H1 (cell line): ENCODE measurements at places on chromosomes 12 and 14.

DNA sequence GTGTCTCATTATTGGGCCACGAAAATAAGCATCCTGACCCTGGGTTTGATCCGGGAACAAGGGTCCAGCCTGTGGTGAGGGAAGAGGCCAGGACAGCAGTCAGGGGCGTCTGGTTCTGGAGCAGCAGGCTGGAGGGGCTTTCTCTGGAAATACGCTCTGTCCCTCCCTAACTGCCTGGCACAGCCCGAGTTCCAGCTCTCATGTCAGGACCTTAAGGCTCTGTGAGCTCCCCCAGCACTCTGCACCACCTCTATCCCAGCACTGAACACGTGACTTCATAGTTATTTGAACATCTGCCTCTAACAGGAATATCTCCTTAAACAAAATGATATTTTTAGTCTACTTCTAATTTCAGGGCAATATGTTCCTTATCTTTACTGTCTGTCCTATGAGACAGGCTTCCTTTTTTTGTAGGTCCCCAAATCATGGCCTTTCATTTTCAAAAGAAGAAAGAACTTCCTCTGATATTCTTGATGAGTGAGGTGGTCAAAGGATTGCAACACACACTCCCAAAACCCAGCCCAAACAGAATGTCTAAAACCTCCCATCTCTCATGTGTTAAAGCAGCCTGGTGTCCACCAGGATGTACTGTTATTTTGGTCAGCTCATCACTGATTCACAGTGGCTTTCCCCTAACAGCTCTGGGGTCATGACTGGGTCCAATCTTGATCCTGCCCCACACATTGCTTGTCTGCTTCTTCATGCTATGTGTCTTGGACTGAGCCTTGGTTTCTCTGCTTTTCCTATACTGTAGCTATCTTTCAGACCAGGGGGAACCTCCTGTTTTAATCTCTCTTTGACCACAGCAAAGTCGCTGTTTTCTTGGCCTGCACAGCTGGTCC is 9.7 kb downstream of the AQP6 start:
- H3K36me3 ChIP-seq = 0 out of 2 replicates have a peak, but pooled peaks cover under 1% of the 10 kb centered on the region
- H3K27me3 ChIP-seq = no peaks in the 10 kb centered on the region
- no peak for DNase-seq
- no peak overlapping the region for H3K4me3 ChIP-seq
- peaks cover 3% of the 10 kb centered on the region for H3K4me1 ChIP-seq

DNA sequence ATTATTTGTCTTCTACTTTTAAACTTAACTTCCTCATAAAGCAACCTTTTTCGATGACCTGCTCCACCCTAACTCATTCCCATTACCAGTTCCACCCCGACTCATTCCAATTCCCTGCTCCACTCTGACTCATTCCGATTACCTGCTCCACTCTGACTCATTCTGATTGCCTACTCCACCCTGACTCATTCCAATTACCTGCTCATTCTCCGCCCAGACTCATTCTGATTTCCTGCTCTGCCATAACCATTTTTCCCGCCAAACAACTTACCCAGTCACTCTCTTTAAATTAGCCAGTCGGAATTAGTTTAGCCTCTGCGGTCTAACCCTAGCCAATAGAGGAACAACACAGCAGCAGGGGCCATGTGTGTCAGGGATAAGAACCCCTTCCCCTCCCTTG is 249.1 kb downstream of the DPY19L2 start:
- no peaks in the 10 kb centered on the region for H3K36me3 ChIP-seq
- H3K27ac ChIP-seq = no peak overlapping the region
- no peaks in the 10 kb centered on the region for H3K4me1 ChIP-seq
- H3K27me3 ChIP-seq = no peaks in the 10 kb centered on the region
- H3K4me3 ChIP-seq = no peak overlapping the region
- no peak for DNase-seq

DNA sequence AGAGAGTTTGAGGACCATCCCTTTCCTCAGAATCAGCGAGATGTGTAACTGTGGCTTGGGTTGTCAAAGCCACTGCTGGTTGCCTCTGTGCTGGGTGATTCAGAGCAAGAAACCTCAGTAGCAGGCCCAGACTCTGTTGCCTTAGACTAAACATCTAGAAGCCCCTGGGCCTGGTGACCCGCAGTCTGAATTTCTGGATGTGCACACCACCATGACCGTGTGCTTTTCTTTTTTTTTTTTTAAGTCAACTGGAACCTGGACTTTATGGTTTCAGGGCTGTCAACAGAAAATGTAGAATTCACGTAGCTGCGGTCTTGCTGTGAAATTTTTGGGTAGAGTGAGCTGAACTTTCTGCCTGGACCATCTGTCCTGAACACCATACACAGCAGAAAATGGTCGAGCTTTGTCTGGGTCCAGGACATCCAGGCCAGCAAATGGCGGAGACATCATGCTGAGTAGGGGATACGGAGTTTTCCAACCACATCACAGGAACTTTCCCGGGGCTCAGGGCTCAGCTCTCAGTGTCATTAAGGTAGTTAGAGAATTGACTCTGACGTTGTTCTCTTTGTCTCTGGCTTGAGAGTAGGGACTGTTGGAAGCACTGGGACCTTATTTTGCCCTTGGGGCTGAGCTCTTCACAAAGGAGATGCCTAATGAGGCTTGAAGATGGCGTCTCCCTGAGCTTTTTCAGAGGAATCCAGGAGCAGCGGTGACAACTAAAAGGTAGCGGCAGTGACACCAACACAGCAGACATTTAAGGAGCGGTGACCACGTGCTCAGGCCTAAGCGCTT is 23.0 kb upstream of the BATF start:
- no peak for DNase-seq
- no peaks in the 10 kb centered on the region for H3K36me3 ChIP-seq
- no peaks in the 10 kb centered on the region for H3K4me1 ChIP-seq
- no peaks in the 10 kb centered on the region for H3K27me3 ChIP-seq
- H3K27ac ChIP-seq = no peak overlapping the region
- H3K4me3 ChIP-seq = no peak overlapping the region

DNA sequence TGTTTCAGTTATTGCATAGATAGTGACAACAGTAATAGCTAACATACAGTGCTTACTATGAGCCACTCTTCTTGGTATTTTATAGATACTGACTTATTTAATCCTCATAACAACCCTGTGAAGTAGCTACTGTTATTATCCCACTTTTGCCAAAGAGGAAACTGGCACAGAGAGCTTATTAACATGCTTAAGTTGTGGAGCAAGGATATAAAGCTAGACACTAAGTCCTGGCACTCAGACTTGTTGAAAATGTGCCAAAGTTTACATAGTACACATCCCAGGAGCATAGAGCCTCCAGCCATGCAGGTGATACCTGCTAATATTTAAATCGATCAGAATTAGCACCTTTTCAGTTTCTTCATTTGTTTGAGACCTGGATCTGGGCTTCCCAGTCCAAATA is 41.8 kb downstream of the VEZT start:
- no peaks in the 10 kb centered on the region for H3K27me3 ChIP-seq
- H3K4me3 ChIP-seq = no peak overlapping the region
- no peak overlapping the region for H3K27ac ChIP-seq
- no peak for DNase-seq
- H3K36me3 ChIP-seq = peaks cover 10% of the 10 kb centered on the region

GRCh38 chr12:46659824-46660223 is 166.0 kb downstream of the SLC38A4 start:
- H3K27ac ChIP-seq = no peak overlapping the region
- no peaks in the 10 kb centered on the region for H3K27me3 ChIP-seq
- no peak overlapping the region for H3K4me3 ChIP-seq
- DNase-seq = no peak

DNA sequence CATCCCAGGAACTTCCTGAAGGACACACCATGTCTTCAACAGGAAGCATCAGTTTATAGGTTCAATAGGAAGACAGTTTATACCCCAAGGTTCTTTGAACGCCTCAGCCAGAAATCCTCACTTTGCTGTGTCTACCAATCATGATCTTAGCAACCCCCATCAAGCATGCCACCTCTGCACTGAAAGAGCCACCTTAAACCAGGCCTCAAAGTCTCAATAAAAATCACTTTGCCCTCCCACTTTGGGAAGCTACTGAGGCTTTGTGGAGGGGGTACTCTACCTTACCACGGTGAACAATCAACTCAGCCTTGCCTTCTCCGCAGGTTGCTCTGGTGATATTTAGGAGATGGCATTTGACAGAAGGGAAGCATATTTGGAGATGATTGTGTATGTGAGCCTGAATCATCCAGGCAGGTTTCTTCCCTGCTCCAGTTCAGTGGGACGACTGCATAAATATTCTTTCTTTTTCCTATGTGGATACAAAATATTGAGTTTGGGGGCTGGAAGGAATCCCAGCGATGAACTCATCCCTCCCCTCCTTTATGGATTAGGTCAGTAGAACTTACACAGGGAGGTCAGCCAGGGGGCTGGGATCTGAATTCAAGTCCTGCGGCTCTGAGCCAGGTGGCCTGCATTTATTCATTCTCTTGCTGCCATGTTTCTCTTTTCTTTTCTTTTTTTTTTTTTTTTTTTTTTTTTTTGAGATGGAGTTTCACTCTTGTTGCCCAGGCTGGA is 42.8 kb upstream of the VASH1 start:
- H3K27me3 ChIP-seq = no peaks in the 10 kb centered on the region
- H3K4me3 ChIP-seq = no peak overlapping the region
- no peak overlapping the region for H3K27ac ChIP-seq
- DNase-seq = no peak
- no peaks in the 10 kb centered on the region for H3K4me1 ChIP-seq

- H3K4me3 ChIP-seq = no peak overlapping the region
- H3K27ac ChIP-seq = no peak overlapping the region
- no peaks in the 10 kb centered on the region for H3K27me3 ChIP-seq
- no peak for DNase-seq
- no peaks in the 10 kb centered on the region for H3K4me1 ChIP-seq
Measured at GRCh38 chr14:53295985-53296582, 143.0 kb upstream of the DDHD1 start.

GRCh38 chr12:64351265-64351664 is 39.3 kb downstream of the C12orf56 start:
- no peaks in the 10 kb centered on the region for H3K4me1 ChIP-seq
- no peaks in the 10 kb centered on the region for H3K27me3 ChIP-seq
- peaks cover 4% of the 10 kb centered on the region for H3K36me3 ChIP-seq
- DNase-seq = no peak
- H3K4me3 ChIP-seq = no peak overlapping the region
- no peak overlapping the region for H3K27ac ChIP-seq

- no peak overlapping the region for H3K4me3 ChIP-seq
- DNase-seq = peak; percentile 93
- no peak overlapping the region for H3K27ac ChIP-seq
- H3K4me1 ChIP-seq = peaks cover 5% of the 10 kb centered on the region
- H3K36me3 ChIP-seq = no peaks in the 10 kb centered on the region
- 0 out of 2 replicates have a peak, but pooled peaks cover 2% of the 10 kb centered on the region for H3K27me3 ChIP-seq
Measured at GRCh38 chr12:53065975-53066931, 12.9 kb downstream of the SPRYD3 start.

DNA sequence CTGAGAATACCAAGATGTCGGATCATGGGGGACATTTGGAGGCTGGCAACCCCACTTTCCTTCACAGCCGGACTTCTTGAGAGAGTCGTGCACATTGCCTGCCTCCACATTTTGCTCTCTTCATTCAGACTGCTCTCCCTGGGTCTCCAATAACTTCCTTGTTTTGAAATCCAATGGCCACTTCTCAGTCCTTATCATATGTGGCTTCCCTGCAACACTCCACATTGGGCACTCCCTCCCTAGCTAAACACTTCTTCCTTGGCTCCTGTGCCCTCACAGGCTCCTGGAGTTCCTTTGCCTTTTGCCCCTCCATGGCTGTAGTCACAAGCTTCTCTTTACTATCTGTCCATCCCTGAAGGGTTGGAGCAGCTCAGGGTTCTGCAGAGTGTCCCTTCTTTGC is 30.1 kb downstream of the NPC2 start:
- H3K36me3 ChIP-seq = no peaks in the 10 kb centered on the region
- no peaks in the 10 kb centered on the region for H3K4me1 ChIP-seq
- no peaks in the 10 kb centered on the region for H3K27me3 ChIP-seq
- DNase-seq = no peak

DNA sequence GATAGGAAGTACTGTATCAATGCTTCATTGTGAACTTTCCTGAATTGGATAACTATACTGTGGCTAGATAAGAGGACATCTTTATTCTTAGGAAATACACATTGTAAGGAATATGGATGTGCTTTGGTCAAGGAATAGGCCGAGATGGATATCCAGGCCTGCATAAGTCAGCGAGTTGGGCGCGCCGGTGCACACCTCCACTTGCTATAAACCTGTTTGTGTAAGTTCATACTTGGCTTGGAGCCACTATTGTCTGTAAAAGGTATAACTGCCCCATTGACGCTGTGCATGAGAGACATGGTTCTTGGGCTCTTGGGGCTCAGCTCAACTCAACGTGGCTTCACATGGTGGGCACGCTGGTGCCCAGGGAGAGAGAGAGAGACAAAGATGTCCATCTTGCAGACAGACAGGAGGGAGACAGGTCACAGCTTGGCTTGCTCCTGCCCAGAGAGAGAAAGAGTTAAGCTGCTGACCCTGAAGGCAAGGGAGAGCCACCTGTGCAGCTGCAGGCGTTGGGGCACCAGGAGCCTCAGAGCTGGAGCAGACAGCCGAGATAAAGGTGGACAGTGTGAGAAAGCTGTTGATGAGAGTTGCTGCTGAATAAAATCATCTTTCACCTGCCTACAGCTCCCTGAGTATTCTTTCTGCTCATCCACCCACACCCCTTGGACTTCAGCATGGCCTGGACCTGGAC is 34.1 kb upstream of the COCH start:
- H3K27me3 ChIP-seq = no peaks in the 10 kb centered on the region
- no peak overlapping the region for H3K4me3 ChIP-seq
- no peak for DNase-seq
- no peak overlapping the region for H3K27ac ChIP-seq
- no peaks in the 10 kb centered on the region for H3K4me1 ChIP-seq
- no peaks in the 10 kb centered on the region for H3K36me3 ChIP-seq
